H1 (cell line): ENCODE measurements at places on chromosomes 11 and 22. TPM values are rescaled to one million over a fixed set of nuclear protein-coding genes. Genes with fewer than 3 reads are reported as not detected.

PTPN5 gene
- 12.9 and 18.9 TPM in 2 replicates for polyA plus RNA-seq

DNA sequence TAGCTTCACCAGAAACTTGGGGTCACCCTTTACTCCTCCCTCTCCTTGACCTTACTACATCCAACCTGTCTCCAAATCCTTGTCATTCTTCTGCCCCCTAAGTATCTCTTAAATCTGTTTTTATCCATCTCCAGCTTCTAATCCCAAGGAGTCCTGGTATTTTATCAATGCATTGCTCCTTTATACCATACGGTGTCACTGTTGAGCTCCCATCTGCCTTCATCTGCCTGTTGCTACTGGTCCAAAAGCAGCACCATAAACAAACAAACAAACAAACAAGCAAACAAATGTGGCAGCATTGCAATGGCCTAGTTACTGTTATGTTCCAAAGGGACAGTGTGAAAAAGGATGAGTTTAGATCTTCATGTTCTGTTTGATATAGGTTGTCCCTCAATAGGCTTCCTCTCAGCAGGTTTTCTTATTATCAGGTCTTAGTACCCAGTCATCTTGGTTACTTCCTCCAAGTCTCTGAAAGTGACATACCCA, 34.2 kb downstream of the DNHD1 start:
- no peak for DNase-seq

DNA sequence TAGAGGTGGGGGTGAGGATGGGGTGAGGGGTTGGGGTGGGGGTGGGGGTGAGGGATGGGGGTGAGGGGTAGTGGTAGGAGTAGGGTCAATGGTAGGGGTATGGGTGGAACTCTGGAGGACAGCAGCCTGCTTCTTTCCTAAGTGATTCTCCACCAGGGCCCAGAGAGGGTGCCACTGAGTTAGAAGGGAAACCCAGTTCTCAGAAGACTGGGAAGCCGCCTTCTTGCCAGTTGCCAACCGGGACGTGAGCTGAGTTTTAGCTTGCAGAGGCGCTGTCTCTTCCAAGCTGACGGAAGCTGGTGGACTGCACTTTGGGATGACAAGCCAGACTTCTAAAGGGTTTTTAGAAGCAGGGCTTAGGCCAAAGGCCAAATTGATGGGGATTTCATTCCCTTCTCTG, 104.4 kb downstream of the NAT10 start:
- DNase-seq = no peak

GRCh38 chr22:46055911-46056545, 79.1 kb upstream of the WNT7B start:
- DNase-seq = no peak

DNA sequence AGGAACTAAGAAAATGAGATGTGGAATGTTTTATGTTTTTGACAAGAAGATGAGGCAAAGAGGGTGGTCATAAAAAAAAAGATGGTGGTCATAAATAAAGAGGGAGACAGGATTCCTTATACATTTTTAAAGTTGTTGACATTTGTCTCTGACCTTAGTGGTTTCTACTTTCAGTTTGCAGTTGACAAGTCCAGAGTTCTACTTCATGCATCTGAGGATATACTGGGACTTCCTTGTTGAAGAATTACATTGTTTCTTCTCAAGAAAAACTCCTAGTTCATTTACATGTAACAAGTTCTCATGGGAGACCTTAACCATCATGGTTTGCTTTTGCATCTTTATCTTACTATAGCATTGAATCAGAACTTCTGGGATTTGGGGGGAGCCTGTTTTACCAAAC, 1.2 kb downstream of the OR6X1 start:
- no peak for DNase-seq

CRYBB1 gene
- 6.0 and 7.2 TPM in 2 replicates for polyA plus RNA-seq

- DNase-seq = no peak
Measured at GRCh38 chr11:57490456-57491248, 24.9 kb downstream of the SLC43A1 start.

LGALS12 gene
- polyA plus RNA-seq = 2.9 and 3.2 TPM in 2 replicates

MFNG gene
- 5.5 and 8.0 TPM in 2 replicates for polyA plus RNA-seq

GRCh38 chr11:91104237-91104636, 881.4 kb upstream of the CHORDC1 start:
- no peak for DNase-seq
